ENCODE measurements at places on chromosomes 11 and 22.

DNA sequence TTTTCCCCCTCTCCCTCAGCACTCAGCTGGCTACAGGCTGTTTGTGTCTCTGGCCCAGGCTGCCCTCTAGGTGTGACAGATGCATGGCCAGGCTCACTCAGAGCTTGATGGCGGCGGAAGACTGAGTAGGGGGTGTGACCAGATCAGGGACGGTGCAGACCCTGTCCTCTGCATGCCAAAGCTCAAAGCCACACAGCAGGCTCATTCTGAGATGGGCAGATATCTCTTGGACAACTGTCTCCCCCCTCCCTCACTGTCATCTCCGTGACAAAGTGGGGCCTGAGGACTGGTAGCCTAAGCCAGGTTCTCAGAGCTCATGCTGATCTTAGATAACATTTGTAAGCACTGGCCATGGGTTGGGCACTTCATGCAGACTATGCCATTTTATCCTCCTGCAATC lies 231.3 kb downstream of the DSCAML1 start:
- DNase-seq: no peak

- no peak for DNase-seq
Observed at GRCh38 chr11:102399189-102399588, 52.2 kb downstream of the BIRC2 start.

DNA sequence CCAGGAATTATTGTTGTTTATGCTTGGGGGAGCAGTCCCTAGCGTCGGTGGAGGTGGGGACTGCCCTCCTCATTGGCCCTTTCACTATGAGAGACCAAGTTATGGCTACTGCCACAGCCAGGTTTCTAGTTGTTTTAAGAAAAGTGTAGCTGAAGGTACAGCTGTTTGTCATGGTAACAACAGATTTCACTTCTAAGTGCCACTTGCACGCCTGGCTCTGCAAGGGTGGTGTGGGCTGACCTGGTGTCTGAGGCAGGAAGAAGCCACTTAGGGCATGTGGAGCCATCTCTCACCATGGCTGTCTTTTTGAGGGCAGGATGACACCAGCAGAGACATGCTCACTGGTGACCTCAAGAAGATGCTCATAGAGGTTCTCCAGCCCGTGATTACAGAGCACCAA lies 46.3 kb upstream of the MPEG1 start:
- DNase-seq: no peak

- DNase-seq: no peak
Observed at GRCh38 chr11:132456751-132457328, 1075.5 kb downstream of the OPCML start.

DNA sequence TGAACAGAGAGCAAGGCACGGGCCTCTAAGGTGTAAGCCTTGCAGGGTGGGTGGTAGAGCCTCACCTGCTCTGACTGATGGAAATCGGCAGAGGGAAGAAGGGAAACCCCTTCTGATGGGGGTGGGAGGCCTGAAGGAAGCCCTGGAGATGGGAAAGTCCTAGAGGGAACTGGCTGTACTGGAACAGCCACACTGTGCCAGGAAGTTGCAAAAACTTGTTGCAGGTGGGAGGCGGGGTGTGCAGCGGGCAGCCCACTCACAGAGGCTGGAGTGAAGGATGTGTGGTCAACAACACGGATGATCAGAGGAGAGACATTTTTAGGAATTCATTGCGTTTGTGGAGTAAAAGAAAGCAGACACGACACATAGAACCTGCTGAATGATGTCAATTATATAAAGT lies 91.3 kb downstream of the ZC3H12C start:
- no peak for DNase-seq

GRCh38 chr11:7612056-7612660 lies 61.1 kb downstream of the CYB5R2 start:
- no peak for DNase-seq

- no peak for DNase-seq
Observed at GRCh38 chr11:116948391-116948790, 111.0 kb upstream of the APOA1 start.
